NCI-H1092 (cell line): ENCODE measurements at places on chromosomes 5 and 9.

DNA sequence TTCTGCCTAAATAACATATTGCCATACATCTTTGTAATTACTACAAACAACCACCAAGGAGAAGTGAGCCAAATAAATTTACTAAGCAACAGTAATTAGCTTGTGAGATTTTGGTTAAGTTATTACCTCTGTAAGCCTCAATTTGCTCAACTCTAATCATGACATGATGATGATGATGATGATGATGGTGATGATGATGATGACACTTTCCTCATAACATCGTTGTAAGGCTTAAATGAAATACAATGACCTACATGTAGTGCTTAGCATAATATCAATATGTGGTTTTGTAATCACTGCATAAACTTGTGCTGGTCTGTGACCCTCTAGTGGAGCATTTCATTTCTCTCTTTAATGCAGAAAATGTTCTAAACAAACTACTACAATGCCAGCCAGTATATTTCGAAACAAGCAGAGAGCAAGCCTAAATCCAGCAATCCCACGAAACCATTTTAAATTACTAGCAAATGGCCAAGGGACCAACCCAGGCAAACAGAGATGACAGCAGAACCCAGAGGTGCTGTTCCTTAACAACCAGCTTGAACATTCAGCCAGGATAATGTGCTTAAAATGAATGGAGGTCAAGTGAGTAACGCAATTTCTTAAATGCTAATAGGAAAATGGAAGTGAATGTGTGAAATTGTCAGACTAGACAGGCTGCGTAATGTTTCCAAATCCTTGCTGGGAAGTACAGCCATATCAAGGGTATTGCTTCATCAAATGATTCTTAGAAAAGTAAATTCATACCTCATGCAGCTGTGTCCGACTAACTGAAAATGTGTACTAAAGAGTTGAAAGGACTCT is 281.9 kb upstream of the PUM3 start:
- no peak for DNase-seq

DNA sequence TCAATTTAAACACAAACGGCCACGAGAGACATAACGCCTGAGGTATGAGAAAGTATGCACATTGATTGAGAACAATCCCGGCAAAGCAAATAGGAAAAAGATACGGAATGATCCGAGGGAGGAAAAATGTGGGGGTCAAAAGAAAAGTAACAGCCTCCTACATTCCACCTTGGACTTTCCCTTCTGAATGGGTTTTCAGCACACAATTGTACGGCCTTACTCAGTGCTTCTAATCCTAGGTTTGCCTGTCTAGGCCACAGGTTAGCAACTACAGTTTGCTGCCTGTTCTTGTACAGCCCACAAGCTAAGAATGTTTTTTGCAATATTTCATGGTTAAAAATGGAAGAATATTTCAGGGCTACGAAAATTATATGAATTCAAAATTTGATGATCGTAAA is 46.2 kb upstream of the RNF20 start:
- no peak for DNase-seq

DNA sequence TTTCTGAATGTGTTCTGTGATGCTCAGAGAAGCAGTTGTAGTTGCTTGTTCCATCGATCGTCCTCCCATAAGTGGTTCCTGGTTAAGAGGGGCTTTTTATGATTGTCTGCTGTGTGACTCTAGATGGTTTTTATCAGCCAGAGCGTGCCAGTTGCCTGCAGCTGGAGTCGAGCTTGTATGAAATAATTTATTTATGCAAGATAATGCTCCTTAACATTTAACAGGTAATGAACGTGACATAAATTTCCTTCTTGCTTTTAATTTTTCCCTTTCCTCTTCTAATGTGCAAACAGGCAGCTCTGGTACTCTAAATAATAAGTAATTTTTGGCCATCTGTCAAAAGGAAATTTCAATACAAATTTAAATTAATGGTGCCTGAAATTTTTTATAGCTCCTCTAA is 84.4 kb downstream of the TLE4 start:
- no peak for DNase-seq

GRCh38 chr5:61501971-61502370 is 169.9 kb downstream of the ZSWIM6 start:
- DNase-seq = no peak

GRCh38 chr9:127305838-127306226 is 41.3 kb downstream of the GARNL3 start:
- no peak for DNase-seq

DNA sequence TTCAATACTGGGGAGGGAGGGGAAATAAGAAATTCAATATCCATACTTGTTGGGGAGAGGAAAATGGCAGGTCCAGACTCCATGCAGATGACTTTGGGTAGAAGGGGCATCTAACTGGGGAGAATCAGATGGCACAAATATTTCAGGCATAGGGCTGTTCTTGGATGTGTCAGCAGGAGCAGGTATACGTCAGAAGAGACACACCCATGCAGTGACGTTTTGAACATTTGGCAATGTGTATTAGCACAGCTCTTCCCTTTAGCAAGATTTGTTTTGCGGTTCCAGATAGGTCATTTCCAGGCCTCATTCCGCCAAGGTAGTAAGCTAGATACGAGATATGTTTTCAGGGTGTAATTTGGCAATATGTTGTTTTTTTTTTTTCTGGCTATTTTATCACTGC is 187.2 kb upstream of the CDH10 start:
- DNase-seq = no peak

- DNase-seq = no peak
Observed at GRCh38 chr9:133913571-133914369, 78.4 kb downstream of the VAV2 start.

DNA sequence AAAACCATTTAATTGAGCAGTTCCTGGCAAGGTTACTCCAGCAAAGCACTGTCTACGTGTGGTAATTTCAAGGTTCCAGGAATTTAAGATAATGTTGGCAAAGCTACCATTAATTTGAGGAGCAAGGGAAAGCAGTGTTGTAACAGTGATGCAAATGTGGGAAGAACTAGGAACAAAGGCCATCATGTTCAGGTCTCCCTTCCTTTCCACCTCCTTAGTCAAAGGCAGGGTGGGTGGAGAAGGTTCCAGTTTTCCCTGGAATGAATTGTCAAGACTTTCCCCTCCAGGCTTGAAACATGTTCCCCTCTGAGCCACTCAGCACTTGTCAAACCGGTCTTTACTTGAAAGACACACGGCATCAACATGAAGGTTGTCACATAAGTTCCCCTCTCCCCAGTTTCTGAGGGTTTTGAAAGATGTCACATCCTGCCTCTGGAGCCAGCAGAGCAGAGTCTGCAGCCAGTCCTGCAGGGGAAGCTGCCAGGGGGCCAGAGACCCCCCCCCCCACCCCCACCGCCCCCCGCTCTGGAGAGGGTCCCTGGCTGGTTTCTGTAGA is 226.0 kb downstream of the GAS1 start:
- no peak for DNase-seq

GRCh38 chr5:177310757-177311391 is 824 bp downstream of the MXD3 start:
- peak; percentile 22 for DNase-seq

DNA sequence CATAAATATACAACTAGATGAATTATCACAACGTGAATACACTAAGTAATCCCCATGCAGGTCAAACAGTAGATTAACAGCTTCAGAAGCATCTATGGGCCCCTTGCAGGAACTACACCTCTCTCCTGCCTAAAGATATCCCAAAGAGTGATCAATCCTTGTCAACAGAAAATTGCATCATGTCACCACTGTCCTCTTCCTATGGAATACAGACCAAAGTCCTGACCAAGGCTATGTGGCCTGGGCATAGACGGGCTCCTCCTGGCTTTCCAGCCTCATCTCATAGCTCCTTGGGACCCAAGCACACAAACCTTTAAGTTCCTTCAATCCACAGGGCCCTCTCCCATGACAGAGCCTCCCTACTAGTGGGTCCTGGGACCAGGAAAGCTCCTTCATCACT is 25.3 kb downstream of the NIPAL4 start:
- no peak for DNase-seq

GRCh38 chr5:127934791-127935256 is 148.7 kb upstream of the SLC12A2 start:
- DNase-seq = peak; percentile 40

DNA sequence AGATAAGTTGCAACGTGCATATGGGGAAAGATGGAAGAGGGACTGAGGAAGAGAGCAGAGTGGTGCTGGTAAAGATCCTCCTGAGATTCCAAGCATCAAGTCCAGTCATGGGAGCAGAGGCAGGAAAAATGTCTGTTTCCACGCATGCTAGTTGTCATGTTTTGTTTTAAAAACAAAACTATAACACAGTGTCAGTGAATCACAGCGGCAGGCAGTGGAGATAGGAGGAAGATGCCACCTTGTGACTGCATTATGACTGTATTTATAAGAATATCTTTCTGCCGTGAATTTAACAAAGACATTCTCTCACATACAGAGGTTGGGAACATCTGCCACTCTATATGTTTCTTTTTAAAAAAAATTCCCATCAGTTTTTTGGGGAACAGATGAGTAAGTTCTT is 3.7 kb upstream of the SVEP1 start:
- DNase-seq = no peak

GRCh38 chr5:142117579-142118151 is 9.1 kb downstream of the NDFIP1 start:
- DNase-seq = no peak

DNA sequence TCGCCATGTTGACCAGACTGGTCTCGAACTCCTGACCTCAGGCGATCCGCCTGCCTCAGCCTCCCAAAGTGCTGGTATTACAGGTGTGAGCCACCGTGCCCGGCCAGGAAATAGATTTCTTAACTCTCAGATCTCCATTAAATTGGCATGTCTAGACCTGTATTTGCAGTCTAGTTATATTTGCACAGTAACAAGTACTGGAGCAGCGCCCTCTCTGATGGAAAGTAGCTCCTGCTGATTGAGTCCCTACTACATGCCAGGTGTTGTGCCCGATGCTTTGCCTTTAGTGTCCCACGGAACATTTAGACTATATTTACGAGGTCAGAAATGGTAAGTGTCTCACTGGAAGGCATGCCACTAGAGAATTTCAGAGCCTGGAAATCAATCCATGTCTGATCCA is 15.8 kb upstream of the TMED9 start:
- DNase-seq = no peak

DNA sequence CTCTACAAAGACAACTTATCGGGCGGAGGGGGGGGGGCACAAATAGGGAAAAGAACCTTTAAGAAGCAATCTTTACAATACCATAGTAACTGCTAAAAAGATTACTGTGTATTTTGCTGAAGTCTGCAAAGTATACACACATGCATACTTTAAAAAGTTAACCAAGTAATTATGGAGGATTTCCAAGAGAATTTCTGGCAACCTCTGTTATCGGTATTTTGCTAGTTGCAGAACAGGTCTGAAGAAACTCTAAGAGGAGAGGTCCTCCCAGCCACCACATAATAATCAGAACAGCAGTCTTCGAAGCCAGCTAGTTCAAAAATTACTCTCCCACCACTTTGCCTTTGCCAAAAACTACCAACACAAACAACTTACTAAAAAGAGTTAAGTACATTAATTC is 56.1 kb downstream of the UBAP2 start:
- DNase-seq = no peak

- no peak for DNase-seq
Observed at GRCh38 chr9:116491219-116491618, 195.9 kb upstream of the TRIM32 start.

- DNase-seq = no peak
Observed at GRCh38 chr5:169581580-169582227, 1.9 kb upstream of the SPDL1 start.

- no peak for DNase-seq
Observed at GRCh38 chr9:79684711-79685575, 113.2 kb downstream of the TLE4 start.

DNA sequence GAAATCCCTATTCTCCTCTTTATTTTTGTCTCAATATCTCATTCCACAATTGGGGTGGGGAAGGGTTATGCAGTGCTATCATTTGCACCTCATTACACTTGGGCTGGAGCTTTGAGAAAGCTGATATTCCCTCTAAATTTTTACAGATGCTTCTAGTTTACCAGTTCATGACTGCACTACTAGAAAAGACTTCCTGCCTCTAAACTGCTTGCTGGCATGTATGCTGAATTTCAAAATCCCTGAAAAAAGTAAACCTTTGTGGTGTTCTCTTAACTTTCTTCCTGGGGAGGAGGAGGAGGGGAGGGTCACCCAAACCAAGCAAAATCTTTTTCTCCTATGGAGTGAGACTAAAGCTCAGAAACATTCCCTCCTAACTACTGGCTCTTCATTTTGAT is 45.1 kb downstream of the BNC2 start:
- no peak for DNase-seq

- no peak for DNase-seq
Observed at GRCh38 chr5:159038907-159039306, 60.8 kb downstream of the EBF1 start.

- DNase-seq = no peak
Observed at GRCh38 chr5:60823574-60823973, 20.5 kb downstream of the ELOVL7 start.

DNA sequence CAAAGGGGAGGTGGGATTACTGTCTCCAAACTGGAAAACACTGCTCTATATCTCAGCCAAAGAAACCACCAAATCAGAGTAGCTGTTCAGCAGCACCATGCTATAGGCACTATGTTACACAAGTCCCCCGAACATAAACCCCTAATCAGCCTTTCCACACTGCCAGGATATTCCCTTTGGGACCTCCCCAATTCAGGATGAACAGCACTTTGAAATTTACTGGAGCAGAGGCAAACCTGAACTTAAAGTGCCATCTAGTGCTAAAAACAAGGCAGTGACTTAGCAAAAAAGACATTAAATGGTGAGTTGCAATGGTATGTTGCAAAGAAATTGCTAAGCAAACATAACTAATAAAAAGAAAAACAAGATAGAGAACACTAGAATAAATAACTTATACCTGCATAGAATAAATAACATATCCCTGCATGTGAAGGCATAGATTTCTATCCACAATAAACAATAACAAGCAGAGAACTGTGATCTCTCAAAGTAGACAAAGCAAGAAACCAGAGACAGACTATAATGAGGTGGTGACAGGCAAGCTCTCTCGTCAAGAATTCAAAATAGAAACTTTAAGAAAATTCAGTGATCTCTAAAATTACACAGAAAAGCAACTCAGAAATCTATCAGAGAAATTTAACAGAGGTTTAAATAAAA is 584.4 kb upstream of the ACO1 start:
- DNase-seq = peak; percentile 52

DNA sequence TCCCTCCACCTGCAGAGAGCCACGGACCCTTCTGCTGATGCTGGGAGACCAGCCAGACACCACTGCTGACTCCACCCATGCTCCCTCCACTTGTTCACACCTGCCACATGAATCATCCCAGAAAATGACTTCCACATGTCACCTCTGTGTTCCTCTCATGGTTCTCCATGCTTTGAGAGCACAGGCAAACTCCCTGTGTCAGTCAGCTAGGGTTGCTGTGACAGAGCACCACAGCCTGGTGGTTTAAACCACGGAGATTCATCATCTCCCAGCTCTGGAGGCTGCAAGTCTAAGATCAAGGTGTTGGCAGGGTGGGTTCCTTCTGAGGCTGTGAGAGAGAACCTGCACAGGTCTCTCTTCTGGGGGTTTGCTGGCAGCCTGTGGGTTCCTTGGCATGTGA is 381.4 kb downstream of the GADD45G start:
- no peak for DNase-seq

- DNase-seq = peak; percentile 6
Observed at GRCh38 chr5:74316064-74316603, 324.4 kb downstream of the ENC1 start.

- DNase-seq = no peak
Observed at GRCh38 chr9:104923740-104924139, 4.2 kb downstream of the ABCA1 start.

GRCh38 chr5:1479581-1480188 is 34.4 kb upstream of the SLC6A3 start:
- DNase-seq = no peak
